ENCODE measurements at places on chromosomes 11 and 22.

GRCh38 chr11:34397120-34397519 lies 39.3 kb upstream of the ABTB2 start:
- no peak for DNase-seq

DNA sequence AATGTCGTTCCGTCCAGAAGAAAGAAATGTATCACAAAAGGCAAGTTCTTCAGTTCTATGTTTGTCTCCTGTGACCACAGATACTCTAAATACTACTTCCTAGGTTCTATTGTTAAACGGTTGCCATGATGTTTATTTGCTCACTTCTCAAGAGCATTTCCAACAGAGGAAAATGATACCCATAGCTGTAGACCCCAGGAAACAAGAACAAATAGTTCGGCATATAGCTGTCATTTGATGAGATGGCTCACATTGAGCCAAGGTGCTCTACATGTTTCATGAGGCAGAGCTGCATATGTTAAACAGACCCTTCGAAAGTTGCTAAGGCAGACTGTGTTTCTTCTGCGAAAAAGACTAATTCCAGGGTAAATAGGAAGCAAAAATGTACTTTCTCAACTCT lies 15.4 kb upstream of the ANGPTL5 start:
- no peak for DNase-seq

GRCh38 chr11:9756461-9756860 lies 92.6 kb downstream of the SWAP70 start:
- DNase-seq = no peak

DNA sequence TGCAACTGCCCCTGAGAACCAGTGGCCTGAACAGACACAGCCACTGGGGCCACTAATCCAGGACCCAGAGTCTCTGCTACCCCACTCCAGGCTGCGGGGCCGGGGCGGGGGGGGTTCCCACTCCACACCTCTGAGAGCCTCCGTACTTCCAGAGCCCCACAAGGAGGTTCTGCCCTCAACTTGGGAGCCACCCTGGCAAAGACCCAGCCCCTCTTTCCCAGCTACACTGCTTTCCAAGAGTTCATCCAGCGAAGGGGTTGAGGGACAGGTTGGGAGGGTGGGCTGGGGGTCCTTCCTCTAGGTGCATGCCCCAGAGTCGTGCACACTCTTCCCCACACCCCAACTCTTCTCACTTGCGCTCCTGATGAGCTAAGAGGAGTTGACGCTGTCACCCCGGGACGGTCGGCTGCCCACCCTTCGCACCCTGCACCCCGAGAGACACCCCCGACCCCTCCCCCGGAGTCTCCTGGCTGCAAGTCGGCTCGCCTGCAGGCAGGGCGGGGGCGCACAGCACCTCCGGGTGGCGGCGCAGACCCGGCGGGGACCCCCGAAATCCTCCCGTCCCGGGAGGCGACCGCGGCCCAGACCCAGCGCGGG lies 531 bp downstream of the RAB3IL1 start:
- no peak for DNase-seq

GRCh38 chr11:7528514-7529049 lies 14.8 kb downstream of the PPFIBP2 start:
- DNase-seq = no peak

DNA sequence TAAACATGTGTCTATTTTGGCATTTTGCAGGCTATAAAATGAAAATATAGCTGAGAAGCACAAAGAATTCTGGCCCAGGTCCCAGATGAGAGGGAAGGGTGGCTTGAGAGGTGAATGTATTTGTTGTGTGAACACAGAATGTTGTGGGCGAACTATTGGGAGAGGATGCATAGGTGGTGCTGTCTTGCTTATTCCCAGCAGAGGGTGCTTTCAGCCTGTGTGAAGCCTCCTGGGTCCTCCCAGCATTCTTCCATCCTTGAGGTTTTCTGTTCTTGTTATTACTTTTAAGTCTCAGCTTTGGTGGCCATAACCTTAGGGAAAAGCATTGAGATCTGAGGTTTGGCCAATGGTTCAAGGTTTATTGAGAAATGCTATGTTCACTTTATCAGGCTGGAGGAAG lies 108.7 kb upstream of the SNX19 start:
- DNase-seq = peak; percentile 15

- no peak for DNase-seq
Observed at GRCh38 chr11:114396916-114397315, 3.4 kb downstream of the C11orf71 start.

GRCh38 chr11:64138398-64138797 lies 27.5 kb downstream of the MACROD1 start:
- DNase-seq = no peak

- no peak for DNase-seq
Observed at GRCh38 chr22:29747832-29748231, 19.0 kb downstream of the ZMAT5 start.

DNA sequence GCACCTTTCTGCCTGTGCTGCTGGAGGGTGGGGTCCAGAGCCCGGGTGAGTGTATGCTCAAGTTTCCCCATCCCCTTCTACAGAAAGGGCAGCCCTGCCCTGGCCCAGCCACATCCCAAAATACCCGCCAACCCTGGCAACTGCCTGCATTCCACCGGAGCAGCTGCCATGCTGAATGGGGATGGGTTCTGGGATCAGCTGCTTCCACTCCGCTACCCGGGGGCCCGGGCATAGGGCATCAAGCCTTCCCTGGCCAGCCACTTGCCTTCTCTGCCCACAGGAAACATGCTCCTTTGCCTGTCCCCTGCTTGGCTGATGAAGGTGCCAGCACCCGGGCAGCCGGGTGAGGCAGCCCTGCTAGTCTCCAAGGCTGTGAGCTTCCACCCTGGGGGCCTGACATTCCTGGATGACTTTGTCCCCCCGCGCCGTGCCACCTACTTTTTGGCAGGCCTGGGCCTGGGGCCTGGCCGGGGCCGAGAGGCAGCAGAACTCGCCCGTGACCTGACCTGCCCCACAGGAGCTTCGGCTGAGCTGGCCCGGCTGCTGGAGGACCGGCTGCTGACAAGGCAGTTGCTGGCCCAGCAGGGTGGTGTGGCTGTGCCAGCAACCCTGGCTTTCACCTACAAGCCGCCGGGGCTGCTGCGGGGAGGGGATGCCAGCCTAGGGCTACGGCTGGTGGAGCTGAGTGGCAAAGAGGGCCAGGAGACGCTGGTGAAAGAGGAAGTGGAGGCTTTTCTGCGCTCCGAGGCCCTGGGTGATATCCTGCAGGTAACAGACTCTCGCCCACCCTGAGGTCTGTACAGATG lies 3.2 kb downstream of the CARNS1 start:
- DNase-seq = no peak

- DNase-seq = no peak
Observed at GRCh38 chr22:49299821-49300231, 527.8 kb downstream of the BRD1 start.

DNA sequence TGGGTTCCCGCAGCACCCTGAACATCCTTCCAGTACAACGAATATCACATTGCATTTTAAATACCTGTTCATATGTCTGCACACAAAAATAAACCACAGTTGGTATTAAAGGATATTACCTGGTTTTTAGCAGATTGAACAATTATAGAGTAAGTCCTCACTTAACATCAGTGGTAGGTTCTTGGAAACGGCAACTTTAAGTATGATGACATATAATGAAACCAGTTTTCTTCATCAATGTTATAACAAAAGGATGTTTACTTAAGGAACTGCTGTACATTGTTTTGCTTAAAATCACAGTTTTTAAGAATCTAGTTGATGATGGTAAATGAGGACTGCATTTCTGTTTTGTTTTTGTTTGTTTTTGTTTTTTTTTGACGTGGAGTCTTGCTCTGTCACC lies 28.0 kb downstream of the TRIM66 start:
- DNase-seq = no peak

GRCh38 chr11:115579181-115579825 lies 75.1 kb upstream of the CADM1 start:
- no peak for DNase-seq

DNA sequence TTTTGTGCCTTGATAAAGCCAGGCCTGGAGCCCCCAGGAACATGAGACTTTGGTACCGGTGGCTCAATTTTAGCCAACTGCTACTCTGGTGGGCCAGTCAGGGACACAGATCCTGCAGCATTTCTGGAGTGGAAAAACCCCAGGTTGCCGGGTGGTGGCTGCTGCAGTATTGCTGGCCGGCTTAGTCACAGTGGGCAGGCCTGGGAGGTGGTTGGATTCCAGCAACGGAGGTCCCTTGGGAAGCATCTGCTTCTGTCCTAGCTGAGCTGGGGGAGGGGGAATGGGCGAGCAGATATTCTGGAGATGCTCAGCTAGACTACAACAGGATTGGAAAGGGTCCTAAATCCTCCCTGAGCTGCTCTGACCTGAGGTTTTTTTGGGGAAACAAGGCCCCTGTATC lies 31.6 kb upstream of the ACCSL start:
- no peak for DNase-seq

- DNase-seq = no peak
Observed at GRCh38 chr11:19117760-19118097, 761 bp downstream of the ZDHHC13 start.

GRCh38 chr22:44020981-44021380 lies 3.1 kb upstream of the PARVB start:
- no peak for DNase-seq

- peak; percentile 84 for DNase-seq
Observed at GRCh38 chr11:122505304-122506006, 150.1 kb upstream of the UBASH3B start.

GRCh38 chr22:35840302-35840739 lies 122.6 kb downstream of the APOL5 start:
- DNase-seq = peak; percentile 78

DNA sequence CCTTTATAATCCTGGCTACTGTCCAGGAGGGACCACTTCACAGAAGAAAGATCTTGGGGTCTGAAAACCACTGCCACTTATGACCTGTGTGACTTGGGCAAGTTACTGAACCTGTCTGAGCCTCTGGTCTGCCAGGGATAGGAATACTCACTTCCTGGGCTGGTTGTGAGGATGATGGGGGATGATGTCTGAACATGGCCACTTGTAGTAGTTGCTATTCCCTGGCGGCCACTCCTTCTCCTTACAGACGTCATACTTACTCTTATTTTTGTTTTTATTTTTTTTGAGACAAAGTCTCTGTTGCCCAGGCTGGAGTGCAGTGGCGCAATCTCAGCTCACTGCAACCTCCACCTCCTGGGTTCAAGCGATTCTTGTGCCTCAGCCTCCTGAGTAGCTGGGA lies 26.1 kb downstream of the CD82 start:
- no peak for DNase-seq

DNA sequence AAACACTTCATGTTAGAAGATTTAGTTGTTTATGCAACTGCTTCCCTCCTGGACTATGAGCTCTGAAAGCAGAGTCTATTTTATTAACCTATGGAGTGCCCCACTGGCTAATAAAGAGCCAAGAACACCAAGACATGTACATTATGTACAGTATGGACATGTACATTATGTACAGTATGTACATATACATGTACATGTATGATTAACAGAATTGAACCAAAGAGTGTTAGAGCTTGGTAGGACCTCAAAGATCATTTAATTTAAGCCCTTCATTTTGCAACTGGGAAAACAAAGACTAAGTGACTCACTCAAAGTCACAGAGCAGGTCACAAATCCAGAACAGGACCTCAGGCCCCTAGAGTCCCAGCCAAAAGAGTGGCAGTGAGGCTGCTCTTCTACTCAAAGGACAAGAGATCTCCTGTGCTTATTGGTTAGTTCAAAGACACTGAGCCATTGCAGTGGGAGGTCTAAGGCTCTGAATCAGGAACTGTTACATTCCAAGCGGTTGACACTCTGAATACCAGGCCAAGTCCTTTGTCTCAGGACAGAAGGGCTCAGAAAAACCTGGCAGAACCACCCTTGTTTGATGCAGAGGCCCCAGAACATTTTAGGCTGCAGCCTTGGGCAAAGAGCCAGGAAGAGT lies 103.8 kb downstream of the FAM168A start:
- no peak for DNase-seq

- DNase-seq = no peak
Observed at GRCh38 chr22:25838960-25839741, 97.2 kb downstream of the MYO18B start.

GRCh38 chr11:79942646-79943045 lies 501.8 kb upstream of the TENM4 start:
- DNase-seq = no peak

GRCh38 chr22:29225422-29226090 lies 19.9 kb downstream of the EMID1 start:
- DNase-seq = no peak

DNA sequence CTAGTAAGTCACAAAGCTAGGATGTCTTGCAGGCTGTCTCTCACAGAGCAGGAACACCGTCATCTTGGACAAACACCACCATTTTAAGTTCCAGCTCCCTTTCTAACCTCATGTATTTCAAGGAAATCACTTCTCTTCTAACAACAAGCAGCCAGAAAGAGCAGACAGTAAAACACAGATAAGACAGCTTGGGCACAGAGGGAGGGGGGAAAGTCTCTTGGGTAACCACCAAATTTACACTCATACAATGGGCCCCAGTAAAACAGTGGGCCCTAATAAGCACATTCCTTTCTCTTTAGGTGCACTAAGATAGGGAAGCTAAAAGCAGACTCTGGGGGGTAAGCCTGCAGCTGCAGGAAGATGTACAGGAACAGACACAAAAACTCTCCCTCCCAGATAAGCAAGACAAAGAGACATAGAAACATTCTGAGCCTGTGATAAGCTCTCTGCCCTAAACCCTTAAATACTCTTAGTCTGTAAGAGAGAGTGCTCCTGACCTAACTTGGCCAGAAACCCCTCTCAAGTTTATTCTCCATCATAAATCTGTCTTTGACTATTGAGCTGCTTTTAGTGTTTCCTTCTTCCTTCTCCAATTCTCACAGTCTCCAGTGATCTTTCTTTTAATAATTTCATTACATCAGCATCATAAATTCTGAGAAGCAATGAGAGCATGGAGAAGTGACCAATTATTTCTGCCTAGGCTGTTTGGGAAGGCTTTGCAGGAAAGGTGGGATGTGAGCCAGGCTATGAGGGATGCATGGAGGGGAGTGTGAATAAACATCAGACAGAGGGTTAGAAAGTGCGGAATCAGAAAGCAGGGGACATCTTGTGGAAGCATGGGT lies 7.4 kb downstream of the OR10D3 start:
- no peak for DNase-seq

DNA sequence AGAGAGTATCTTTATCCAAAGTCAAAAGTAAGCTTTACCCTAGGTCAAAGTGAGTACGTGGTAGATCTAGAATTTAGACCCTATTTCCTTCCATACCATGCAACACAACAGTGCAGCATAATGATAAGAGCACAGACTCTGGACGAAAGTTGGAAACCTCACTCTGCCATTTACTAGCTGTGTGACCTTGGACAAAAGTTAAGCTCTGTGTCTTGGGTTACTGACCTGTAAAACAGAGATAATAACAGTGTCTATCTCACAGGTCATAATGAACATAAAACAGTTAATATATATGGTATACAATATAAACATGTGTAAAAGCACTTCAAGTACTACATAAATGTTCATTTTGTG lies 13.6 kb upstream of the CHRNA10 start:
- DNase-seq = no peak

DNA sequence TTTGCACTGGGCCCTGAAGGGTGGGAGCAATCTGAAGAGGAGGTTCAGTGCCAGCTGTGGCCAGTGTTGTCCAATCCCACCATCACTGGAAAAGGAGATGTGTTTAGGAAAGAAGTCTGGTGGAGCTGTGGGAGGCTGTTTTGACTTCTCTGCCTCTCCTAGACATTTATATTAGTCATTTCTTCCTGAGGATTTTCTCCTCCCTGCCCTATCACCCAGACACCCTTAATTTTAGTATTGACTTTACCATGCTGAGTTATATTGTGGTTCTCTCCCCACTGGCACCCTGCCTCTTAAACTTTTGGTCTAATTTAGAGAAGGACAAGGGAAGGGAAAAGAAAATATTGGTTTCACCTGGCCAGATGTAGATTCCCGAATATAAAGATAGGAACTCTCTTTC lies 159.1 kb downstream of the WNT11 start:
- DNase-seq = no peak

GRCh38 chr11:60985991-60986915 lies 14.8 kb downstream of the CD6 start:
- no peak for DNase-seq
